ENCODE measurements at places on chromosomes 7 and 10.

DNA sequence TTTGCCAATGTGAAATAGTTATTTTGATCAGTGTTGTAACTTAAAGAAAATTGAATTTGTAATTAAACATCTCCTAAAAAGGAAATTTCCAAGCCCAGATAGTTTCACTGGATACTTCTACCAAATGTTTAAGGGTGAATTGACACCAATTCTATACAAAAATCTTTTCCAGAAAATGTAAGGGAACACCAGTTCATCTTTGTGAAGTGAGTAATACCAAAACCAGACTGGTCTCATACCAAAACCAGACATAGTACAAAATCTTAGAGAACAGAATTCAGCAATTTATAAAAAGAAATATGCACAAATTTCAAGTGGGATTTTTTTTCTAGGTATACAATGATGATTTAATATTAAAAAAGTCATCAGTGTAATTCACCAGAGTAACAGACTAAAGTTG, 86.0 kb upstream of the ZNF32 start:
- DNase-seq: no peak

DNA sequence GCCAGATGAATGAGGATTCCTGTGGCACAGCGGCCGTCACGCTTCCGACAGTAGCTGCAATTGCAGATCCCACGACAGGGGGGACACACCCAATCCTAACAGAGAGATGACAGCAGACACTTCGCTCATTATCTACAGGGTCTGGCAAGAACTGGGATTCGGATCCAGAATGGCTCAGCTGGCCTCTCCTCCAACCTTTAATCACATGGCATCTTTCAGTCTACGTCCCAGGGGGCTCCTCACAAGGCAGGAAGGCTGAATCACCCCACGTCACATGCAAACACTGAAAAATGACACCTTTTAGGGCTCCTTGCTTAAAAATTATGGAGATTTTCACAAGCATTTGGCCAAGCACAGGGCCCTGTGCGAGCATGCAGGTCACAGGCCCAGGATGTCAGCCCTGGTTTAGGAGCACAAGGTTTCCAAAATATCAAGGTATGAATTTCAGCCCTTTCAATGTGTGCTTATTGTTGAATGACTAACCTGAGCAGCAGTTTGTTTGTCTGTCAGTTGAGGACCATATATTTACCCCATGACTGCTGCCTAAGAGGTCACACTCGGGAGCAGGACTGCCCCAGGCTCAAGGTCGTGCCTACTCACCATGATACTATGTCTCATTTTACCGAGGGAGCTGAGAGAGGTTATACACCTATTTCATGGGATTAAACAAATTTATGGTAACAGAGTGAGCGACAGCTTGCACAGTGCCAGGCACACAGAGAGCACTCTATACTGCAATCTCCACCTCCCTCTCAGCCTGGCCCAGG, 42.5 kb downstream of the CDCA7L start:
- DNase-seq: no peak

DNA sequence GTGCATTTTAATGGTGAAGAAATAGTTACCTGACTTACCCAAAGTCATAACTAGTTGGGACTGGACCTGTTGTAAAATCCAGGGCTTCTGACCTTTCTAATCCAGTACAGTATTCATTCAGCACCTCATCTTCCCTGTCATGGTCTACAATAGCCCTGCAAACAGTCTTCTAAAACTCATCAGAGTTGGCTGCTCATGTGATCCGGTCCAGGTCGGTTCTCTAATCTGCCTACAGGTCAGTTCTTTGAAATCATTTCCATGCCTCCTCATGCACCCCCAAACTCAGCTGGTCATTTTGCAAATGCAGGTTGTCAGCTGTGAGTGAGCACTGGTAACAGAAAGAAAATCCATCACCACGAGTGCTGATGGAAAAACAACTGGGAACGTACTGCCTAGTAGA, 451.6 kb upstream of the GALNT17 start:
- DNase-seq: no peak

DNA sequence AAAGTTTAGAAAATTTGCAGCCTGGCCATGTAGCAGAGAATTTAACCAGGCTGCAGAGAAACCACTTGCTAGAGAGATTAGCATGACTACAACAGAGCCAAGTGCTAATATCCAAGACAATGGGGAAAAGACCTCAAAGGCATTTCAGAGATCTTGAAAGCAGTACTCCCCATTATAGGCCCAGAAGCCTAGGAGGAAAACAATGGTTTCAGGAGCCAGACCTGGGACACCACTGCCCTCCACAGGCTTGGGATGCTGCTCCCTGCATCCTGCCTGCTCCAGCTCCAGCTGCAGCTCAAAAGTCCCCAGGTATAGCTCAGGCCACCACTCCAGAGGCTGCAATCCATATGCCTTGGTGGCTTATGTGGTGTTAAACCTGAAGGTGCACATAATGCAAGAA, 101.5 kb upstream of the TMEM72 start:
- DNase-seq: no peak

GRCh38 chr10:36759141-36759805, 366.1 kb upstream of the ANKRD30A start:
- no peak for DNase-seq

GRCh38 chr7:71511361-71511807, 379.4 kb downstream of the GALNT17 start:
- DNase-seq: no peak

GRCh38 chr10:70312972-70313371, 29.2 kb upstream of the NPFFR1 start:
- no peak for DNase-seq

DNA sequence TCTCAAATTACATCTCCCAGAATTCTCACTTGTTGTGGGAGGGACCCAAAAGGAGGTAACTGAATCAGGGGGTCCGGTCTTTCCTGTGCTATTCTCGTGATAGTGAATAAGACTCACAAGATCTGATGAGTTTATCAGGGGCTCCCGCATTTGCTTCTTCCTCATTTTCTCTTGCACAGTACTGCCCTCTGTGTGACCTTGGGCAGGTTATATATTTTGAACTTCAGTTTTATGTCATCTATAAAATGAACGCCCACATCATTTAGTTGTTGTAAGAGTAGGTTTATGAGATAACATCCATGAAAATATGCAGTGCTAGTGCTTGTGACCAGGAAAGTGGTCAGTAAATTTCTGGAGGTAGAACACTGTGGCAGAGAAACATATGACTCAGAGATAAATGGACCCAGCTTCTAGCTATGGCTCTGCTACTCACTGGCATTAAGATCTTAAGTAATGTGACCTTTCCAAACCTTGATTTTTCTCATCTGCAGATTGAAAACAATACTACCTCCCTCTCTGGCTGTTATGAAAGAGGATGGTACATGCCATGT, 44.3 kb downstream of the SCRN1 start:
- no peak for DNase-seq

- no peak for DNase-seq
These were observed 53.5 kb downstream of the SCIN start for GRCh38 chr7:12623885-12624498.

- DNase-seq: no peak
These were observed 64.0 kb upstream of the CACUL1 start for GRCh38 chr10:118818621-118819221.

DNA sequence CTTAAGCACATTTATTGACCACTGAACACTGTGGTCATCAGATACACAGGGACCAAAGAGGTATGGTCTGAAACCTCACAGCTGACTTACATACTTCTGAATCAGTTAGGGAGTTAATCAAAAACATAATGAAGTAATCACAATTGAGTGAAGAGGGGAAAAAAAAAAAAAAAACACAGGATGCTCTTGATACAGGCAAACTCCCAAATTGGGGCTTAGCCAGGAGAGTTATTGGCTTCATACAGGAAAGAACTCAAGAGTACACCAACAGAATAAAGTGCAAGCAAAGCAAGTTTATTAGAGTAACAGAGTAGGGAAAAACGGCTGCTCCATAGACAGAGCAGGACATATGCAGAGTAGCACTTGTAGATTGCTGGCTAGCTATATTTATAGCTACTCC, 917.0 kb downstream of the CNTNAP2 start:
- no peak for DNase-seq

DNA sequence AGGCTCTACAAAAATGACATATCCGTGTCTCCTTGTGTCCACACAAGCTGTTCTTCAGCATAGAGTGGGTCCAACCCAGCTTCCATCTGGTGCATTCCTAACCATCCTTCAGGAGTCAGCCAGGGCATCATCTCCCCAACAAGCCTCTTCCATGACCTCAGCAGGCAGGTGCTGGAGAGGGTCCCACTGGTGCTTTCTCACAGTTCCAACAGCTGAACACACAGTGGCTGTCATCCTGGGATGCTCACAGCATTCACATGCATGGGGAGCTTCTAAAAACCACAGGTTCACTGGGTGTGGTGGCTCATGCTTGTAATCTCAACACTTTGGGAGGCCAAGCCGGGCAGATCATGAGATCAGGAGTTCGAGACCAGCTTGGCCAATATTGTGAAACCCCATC, 6.4 kb upstream of the CYP3A4 start:
- DNase-seq: no peak

- no peak for DNase-seq
These were observed at the start of gene AKR1C4 for GRCh38 chr10:5196702-5197113. Gene AKR1C4, plus strand, starts transcription at chr10:5196837. Its CDS starts 31 bp downstream, at chr10:5196868.

DNA sequence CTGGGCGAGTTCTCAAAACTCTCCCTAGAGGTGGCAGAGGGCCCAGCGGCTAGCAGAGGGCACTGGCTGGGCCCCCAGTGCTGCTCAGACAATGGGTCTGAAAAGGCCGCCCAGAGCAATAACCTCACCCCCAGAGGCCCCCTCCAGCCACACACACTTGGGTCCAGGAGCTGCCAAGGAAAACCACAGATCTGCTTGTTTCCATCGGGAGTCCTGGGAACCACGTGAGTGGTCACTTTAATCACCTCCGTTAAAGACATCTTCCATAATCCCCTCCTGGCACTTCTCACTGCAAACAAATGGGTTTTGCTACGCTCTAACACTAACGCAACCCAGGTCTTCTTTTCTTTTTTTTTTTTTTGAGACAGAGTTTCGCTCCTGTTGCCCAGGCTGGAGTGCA, 30.0 kb downstream of the NUDT1 start:
- no peak for DNase-seq

GRCh38 chr7:143234533-143234875, 12.7 kb downstream of the TAS2R40 start:
- DNase-seq: no peak

- no peak for DNase-seq
These were observed 66.5 kb upstream of the NRBF2 start for GRCh38 chr10:63066606-63067005.

- no peak for DNase-seq
These were observed 35.4 kb downstream of the MASTL start for GRCh38 chr10:27190508-27190907.

GRCh38 chr7:135672560-135673359, 10.4 kb downstream of the STMP1 start:
- DNase-seq: no peak

GRCh38 chr10:19936289-19936688, 120.1 kb downstream of the PLXDC2 start:
- DNase-seq: no peak

GRCh38 chr7:33750177-33750576, 155.2 kb upstream of the BMPER start:
- DNase-seq: no peak

GRCh38 chr7:139830292-139830691, 1.2 kb downstream of the TBXAS1 start:
- DNase-seq: no peak

- no peak for DNase-seq
These were observed 395.8 kb upstream of the ZMIZ1 start for GRCh38 chr10:78672918-78673317.

DNA sequence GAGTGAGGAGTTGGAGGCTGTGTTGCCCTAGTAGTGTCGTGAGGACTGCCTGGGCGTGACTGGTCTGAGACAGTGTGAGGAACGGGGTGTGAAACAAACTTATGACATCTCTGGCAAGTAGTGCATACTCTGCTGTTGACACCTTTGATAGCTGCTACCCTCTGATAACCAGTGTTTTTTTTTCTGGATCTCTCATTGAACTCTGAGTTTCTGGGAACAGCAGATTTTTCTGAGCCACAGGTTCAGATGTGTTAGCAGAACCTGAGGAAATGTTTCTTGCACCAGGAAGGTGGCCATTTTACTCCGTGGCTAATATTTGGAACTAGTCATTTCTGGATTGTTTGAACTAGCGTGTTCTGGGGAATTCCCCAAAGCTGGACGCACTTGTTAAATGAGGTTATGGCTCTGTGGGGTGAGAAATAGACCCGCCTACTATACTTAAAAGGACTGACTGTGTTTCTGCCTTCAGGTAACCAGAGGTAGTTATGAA, 52.9 kb downstream of the AUTS2 start:
- DNase-seq: no peak

- DNase-seq: peak; percentile 28
These were observed 19.9 kb downstream of the ANKRD22 start for GRCh38 chr10:88831709-88832108.

DNA sequence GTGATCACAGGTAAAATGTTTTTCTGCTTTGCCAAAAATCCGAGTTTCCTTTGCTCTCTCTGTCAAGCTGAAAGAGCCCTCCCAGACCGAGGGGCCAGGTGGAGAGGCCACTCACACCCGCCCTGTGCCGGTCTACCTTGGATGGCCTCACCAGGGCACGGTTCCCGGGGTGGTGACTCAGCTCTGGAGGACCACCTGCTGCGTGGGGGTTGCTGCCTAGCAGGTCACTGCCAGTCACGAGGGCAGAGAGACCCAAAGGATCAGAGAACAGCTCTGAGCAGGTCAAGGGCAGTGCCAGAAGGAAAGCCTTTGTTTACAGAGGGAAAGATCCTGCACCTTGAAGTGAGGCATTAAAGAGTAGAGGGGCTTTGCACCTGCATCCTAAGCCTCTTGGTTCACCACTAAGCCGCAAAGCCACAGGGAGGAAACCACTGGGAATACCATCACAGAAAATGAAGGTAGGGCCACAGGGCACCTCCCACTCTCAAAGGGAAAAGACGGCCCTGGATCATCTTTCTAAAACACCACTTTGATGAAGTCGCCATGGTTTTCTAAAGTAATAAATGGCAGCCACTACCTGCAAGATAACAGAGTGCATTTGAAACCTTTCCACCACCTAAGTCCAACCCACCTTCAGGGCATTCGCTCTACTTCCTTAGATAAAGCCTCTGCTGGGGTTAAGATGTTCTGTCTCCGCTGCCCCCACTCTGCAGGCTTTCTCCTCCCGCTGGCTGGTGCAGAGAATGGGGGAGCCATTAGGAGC, 160.3 kb upstream of the KLF14 start:
- no peak for DNase-seq

DNA sequence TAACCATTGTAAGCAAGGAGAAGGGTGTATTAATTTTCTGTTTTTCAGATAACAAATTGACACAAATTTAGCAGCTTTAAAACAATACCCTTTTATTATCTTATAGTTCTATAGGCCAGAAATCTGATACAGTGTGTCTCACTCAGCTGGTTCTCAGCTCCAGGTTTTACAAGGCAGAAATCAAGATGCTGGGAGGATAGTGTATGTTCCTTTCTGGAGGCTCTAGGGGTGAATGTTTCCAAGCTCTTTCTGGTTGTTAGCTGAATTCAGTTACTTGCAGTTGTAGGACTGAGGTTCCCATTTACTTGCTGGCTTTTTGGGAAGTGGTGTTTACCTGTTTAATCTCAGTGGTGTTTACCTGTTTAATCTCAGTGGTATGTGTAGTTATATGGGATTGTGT, 125.4 kb downstream of the ADK start:
- no peak for DNase-seq

GRCh38 chr7:39197831-39198230, 220.1 kb downstream of the POU6F2 start:
- DNase-seq: no peak

- no peak for DNase-seq
These were observed 13.4 kb downstream of the USP54 start for GRCh38 chr10:73577788-73578187.

Data from T follicular helper cell (primary cell).